Renal cortex interstitium (tissue), 15 donors: ENCODE measurements at places on chromosomes 11 and 22. TPM values are rescaled to one million over a fixed set of nuclear protein-coding genes. Genes with fewer than 3 reads are reported as not detected.

Gene OLFML1
- polyA plus RNA-seq = 39.1 TPM

- DNase-seq = no peak
Observed at GRCh38 chr22:43014316-43014868, 557 bp downstream of the PACSIN2 start.

Gene BTBD18
- polyA plus RNA-seq = 0.15 TPM

Gene SMPD1
- 27.9 TPM for polyA plus RNA-seq

GRCh38 chr22:50367778-50368500 lies 24.8 kb downstream of the PPP6R2 start:
- no peak for DNase-seq

- no peak for DNase-seq
Observed at GRCh38 chr11:46480166-46480726, 88.7 kb upstream of the CHRM4 start.

Gene FXYD2
- 550 TPM for polyA plus RNA-seq

- no peak for DNase-seq
Observed at GRCh38 chr11:2440646-2441045, 3.7 kb downstream of the TRPM5 start.

Gene CRYBB3
- polyA plus RNA-seq = 0.16 TPM

- DNase-seq = no peak
Observed at GRCh38 chr11:123098990-123099389, 37.1 kb upstream of the HSPA8 start.

- no peak for DNase-seq
Observed at GRCh38 chr22:22556995-22557925, 1.8 kb downstream of the PRAME start.

DNA sequence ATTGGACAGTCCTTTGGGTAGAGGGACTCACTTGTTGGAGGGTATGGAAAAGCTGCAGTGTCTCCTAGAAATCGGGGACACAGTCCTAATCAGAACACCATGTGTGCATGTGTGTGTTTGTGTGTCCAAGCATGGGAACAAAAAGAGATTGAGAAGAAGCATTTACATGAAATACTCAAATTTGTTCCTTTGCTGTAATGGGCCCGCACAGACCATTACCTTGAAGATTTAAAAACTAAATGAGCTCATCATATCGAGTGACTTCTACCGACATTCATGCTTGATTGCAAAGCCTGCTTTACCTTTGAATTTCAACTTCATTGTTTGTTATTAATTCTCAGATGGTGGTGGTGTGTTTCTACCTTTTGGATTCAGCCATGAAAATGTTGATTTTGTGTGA lies 106.9 kb downstream of the ZBTB16 start:
- no peak for DNase-seq
